Dorsolateral prefrontal cortex (tissue), 122 donors: ENCODE measurements at places on chromosomes 6 and 20.

- no peak for DNase-seq
Measured at GRCh38 chr6:88380083-88380482, 213.9 kb upstream of the CNR1 start.

GRCh38 chr6:9131616-9132015, 696.3 kb upstream of the SLC35B3 start:
- DNase-seq = no peak

DNA sequence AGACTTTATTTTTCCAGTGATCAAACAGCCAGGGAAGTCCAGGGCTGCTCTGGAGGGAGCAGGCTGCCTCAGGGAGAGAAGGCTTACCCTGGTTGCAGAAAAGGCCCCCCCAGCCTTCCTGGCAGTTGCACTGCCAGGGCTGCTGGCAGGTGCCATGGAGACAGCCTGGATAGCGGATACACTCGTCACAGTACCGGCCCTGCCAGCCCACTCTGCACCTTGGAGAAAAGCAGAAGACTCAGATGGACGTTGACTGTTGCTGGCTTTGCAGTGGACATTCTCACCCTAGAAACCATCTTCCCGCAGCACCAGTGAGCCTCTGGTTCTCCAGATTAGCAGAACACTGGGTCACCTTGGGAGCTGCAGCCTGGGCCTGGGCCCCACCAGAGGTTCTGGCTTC, 5.4 kb downstream of the DLL1 start:
- DNase-seq = no peak

DNA sequence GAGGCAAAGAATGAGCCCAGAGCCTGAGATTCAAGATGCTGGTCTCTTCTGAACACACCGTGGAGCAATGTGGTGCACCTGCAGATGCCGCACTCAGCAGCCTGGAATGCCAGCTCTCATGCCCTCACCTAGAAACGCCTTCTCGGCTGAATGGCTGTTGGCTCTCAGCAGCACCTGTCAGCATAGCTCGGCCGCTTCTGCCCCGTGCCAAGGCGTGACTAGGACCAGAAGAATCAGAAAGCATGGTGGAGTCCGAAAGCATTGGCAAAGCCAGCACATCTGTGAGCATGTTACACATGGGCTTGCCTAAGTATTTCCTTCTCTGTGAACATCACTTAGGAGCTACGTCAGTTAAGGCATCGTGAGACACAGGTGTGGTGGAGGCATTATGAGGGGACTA, 140.8 kb downstream of the MAP3K4 start:
- no peak for DNase-seq

DNA sequence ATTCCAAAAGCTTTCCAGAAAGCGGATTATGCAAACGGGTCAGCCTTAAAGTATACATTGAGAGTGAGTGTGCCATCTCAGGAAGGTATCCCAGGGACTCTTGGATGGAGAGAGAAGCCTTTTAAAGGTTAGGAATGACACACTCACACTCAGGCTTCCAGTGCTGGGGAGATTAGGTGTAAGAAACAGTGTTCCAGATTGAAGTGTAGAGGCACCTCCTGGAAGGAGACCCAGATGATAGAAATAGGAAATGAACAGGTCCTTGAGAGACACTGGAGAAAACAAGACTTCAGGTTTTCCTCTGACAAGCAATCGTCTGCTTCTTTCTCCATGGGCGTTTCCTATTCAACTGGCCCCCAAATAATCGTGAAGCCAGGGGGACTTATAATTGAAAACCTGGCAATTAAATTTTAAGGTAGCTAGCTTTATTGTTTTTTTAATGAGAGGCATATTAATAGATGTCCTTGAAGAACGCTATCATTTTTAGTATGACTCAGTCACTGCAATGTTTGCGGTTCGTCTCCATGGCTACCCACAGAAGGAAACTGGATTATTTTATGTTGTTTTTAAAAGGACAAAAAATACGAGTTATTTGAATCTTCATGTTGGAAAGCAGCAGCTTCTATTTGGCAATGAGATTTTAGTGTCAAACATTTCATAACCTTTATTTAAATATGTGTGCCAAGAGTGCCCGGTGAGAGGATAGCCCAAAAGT, 85.3 kb downstream of the TRMT6 start:
- no peak for DNase-seq

DNA sequence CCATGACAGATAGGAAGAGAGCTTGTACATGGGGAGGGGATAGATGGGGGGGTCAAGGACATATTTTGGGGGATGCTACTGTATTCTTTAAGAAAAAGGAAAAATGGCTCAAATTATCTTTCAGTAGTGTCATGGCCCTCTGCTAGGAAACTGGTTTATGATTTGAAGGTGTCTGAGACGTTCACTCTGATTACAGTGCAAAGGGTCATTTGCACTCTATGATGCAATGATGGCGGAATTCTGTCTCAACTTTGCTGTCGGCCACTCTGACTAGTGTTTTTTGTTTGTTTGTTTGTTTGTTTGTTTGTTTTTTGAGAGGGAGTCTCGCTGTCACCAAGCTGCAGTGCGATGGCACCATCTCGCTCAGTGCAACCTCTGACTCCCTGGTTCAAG, 180.0 kb downstream of the SOX4 start:
- no peak for DNase-seq

- DNase-seq = no peak
Measured at GRCh38 chr20:37566590-37567330, 39.1 kb upstream of the BLCAP start.

DNA sequence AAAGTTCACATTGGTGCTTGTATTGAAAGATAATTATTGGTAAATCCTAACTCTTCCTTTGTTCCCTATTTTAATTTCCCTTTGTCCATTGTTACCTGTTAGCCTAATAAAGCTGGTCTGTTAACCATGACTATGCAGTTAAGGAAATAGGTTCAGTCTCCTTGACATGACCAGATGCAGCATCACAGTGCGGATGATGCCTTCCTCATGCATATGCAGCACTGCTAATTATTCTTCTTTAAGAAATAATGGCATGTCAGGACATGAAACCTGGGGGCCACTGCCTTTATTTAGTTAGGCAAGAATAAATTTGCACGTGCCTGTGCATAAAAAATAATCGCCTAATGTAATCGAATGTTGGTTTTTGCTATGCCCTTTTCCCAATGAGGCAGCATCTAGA, 16.5 kb downstream of the PBOV1 start:
- DNase-seq = no peak

GRCh38 chr6:36079601-36080000, 50.7 kb upstream of the MAPK13 start:
- no peak for DNase-seq

- no peak for DNase-seq
Measured at GRCh38 chr6:152091851-152092341, 284.4 kb downstream of the ESR1 start.

- no peak for DNase-seq
Measured at GRCh38 chr20:62834967-62835730, 18.3 kb downstream of the COL9A3 start.

GRCh38 chr6:32967151-32968091, 973 bp upstream of the BRD2 start:
- DNase-seq = no peak

GRCh38 chr6:37866590-37867507, 47.3 kb downstream of the ZFAND3 start:
- DNase-seq = no peak

GRCh38 chr6:52505726-52506409, 71.0 kb downstream of the TRAM2 start:
- no peak for DNase-seq
